ENCODE measurements at places on chromosomes 1 and 21.

DNA sequence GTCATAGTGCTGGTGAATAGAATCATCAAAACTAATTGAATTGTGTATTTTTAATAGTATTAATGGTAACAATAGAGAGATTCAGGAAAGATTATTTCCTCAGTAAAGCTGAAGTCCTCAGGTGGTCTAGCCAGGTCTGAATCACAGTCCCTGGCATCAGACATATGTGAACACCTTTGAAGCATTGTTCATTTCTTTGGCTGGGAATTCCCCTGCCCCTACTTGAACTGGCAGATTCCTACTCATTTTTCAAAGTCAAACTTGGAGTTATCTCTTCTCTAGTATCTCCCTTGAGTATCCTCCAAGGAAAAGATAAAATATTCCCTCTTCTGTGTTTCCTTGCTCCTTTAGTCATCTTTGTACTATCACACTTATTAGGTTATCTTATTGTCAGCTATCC lies 759.8 kb downstream of the ADGRL2 start:
- DNase-seq, result no peak

GRCh38 chr21:38261851-38262250 lies 5.1 kb downstream of the KCNJ15 start:
- no peak for DNase-seq

DNA sequence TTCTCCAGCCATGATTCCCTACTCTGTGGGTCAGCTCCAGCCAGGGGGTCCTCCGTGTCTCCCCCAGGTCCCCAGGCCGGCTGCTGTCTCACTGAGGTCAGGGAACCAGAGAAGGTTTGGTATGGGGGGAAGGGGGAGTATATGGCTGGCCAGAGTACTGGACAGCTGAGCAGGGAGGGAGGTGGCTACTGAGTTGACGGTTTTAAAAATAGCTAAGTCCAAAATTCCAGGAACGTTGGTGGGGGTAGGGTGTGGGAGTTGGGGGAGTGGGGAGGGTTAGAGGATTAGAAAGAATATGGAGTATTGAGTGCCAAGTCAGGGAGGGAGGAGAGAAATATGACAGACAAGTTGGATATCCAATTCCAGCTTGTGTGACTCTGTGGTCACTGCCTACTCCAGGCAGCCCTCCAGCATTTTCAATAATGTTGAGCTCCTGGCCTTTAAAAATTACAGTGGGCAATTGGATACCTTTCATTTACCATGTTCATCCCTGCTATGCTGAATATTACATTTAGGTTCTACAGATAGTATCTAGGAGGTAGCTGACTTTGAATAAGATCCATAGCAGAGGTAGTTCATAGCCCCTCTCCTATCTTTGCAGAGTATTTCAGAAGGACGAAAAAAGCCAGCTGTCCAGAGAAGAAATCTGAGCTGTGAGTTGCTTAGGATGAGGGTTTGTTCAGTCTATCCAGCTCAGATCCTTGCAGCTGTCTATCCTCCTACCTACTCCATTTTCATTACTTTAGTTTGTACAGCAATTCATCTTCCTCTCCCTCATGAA lies at the start of gene HJV:
HJV (minus strand) TSS at position 114 of the 781 bp plus-strand sequence. CDS start 1,504 bp downstream, outside the sequence.
- no peak for DNase-seq

DNA sequence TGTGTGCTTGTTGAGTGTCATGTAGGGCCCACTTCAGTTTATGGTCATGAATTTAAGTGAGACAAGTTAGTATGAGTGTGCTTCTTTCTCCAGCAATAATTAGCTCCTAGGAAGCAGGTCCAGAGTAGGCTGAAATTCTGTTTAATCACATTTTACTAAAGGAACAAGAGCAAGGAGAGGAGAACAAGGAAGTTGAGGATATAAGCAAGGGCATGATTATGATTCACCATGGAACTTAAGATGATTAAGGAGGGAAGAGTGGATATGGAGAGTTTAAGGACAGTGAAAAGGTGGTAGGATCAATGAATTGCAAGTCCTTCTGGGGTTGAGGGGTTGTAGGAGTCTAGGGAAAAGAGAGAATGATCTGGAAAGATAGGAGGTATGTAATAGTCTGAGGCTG lies 3.1 kb upstream of the DIPK1A start:
- DNase-seq, result no peak

- DNase-seq, result no peak
These were observed 58.8 kb upstream of the MAP1LC3C start for GRCh38 chr1:242057745-242058115.

DNA sequence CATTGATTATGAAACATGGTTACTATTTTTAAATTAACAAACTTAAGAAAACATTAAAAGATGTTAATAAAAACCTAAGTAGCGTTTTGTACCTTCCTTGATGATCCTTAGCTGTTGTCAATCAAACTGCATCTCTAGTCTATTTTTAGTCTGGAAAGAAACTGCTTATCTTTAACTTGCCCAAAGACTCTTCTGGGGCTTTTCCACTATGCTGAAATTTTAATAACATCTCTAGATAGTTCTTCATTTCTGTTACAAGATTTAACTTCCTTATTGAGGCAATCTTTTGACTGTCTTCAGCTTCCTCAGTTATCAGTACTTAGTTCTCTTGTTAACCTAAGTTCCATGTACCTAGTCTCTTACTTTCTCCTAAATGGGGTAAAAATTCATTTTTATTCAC lies 135.9 kb upstream of the HMCN1 start:
- no peak for DNase-seq

GRCh38 chr1:215421744-215422143 lies 145.4 kb upstream of the KCTD3 start:
- no peak for DNase-seq

DNA sequence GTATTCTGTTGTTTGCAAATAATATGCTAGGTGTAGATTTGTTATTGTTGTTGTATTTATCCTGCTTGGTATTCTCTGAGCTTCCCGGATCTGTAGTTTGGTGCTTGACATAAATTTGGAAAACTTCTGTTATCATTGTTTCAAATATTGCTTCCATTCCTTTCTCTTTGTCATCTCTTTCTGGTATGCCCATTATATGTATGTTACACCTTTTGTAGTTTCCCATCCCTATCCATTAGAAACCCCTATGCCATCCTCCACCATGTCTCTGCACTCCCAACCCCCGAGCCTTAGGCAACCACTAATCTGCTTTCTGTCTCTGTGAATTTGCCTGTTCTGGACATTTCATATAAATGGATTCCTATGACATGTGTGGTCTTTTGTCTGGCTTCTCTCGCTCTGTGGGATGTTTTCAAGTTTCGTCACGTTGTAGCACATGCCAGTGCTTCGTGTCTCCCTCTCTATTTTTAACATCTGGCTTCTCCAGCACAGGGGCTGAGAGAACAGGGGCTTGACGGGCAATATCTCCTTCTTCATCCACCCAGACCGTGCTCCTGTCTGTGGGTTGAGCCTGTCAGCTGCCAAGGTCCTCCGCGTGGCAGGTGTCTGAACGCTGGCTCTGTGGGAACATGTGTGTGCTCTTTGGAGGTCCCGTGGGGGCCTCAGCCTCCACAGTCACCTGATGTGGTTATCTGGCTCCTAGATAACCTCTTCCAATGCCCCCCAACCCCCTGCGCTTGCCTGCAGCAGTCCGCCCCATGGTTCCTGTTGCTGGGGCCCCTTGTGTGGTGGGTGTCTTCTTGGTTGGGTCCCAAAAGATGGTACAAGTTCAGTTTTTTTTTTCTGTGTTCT lies 32.8 kb upstream of the MAN1C1 start:
- no peak for DNase-seq

GRCh38 chr1:67897270-67897949 lies 64.1 kb upstream of the GNG12 start:
- DNase-seq, result no peak

GRCh38 chr1:44808063-44808937 lies at the start of gene BTBD19:
Gene BTBD19, plus strand, starts transcription at chr1:44808523. Its CDS starts 298 bp downstream, at chr1:44808821.
- peak; percentile 30 for DNase-seq

- no peak for DNase-seq
These were observed 87.1 kb downstream of the SLC5A9 start for GRCh38 chr1:48309564-48310082.

- DNase-seq, result no peak
These were observed 43.6 kb upstream of the CCDC190 start for GRCh38 chr1:162904579-162904978.

All from GF-D8 (cell line).